ENCODE measurements at places on chromosomes 2 and 18.

DNA sequence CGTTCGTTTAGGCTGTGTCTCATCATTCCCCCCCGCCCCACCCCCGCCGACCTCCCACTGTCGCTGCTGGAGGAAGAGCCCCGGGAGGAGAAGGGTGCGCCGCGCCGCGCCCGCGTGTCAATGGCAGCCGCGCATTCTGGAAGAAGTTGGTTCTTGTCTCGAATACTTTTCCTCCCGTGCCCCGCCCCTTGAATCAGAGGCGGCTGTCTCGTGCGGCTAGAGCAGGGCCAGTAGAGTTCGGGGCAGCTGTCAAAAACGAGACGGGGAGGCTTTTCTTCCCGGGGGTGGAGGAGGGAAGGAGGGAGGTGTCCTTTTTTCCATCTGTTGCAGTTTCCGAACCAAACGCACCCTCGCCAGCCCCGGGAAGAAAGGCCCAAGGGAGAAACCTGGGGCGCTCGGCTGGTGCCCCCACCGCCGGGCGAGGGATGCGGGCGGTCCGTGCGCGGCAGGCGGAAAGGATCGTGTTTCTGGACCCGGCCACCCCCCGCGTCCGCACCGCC lies 410 bp upstream of the TGIF1 start:
- peak; percentile 75 for DNase-seq

DNA sequence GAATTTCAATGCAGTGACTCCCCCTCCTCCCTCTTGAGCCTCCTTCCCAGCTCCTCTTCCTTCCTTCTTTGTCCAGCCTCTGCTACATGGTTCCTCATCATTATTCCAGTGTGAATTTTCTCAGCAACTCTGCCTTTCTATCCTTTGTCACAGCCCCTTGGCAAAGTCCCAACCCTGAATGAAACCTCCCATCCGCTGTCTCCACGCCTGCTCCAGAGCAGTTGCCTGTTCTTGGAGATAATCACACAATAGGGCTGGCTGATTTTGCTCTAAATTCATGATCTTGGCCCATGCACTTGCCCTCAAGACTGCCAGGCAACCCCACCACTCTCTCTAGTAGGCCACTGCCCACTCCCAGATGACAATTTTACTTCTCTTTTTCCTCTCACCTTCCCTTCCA lies 61.4 kb downstream of the BCL2L11 start:
- DNase-seq = no peak

GRCh38 chr2:132477436-132477835 lies 60.8 kb downstream of the GPR39 start:
- no peak for DNase-seq

DNA sequence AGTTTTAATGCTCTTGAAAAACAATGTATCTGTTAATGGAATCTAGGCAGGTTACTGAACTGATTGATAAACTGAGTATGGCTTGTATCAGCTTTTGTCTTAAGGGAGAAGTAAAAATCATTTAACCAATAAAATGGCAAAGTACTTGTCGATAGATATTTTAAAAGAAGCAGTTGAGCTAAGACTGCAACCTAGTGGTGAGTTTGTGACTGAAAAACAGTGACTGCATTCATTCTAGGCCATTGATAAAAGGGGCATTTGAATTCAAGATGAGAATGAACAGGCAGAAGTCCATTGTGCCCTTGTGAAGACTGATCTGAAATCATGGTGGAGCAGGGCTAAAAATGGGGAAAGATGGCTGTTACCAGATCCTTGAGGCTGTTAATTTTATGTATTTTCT lies 59.4 kb upstream of the MSTN start:
- no peak for DNase-seq

DNA sequence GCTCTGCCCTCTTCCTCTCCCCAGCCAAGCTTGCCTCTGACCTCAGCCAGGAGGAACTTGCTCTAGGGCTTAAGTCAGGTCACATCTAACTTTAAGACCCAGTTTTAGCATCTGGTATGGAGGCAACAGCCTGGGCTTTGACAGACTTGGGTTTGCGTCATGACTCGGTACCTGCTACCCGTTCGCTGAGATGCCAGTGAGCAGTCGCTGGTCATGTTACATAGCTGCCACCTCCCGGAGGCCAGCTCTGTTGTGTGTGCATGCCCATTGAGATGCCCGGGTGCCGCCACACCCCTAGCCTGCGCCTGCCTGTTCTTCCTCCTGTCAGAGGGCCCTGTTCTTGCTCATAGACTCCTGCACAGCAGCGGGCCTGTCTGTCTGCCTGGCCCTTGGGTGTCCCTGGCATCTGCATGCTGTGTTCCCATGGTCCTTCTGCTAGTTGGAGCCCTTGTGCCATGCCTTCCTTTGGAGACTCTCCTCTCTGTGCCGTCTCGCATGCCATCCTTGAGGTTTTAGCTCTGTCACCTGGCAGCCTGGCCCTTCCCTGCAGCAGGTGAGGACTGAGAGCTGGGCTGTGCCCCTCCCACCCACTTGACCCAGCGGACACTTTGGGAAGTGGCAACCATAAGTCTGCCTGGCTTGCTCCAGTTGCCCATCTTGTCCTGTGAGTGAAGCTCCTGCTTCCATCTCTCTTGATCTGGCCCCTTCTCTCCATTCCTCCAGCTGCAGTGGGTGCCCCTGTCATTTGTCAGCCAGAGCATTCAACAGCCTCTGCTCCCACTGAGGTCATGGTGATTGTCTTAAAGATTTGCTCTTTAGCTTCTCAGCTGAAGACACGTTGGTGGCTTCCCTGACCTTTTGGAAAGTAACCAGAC lies 24.9 kb downstream of the ASAP2 start:
- DNase-seq = no peak

DNA sequence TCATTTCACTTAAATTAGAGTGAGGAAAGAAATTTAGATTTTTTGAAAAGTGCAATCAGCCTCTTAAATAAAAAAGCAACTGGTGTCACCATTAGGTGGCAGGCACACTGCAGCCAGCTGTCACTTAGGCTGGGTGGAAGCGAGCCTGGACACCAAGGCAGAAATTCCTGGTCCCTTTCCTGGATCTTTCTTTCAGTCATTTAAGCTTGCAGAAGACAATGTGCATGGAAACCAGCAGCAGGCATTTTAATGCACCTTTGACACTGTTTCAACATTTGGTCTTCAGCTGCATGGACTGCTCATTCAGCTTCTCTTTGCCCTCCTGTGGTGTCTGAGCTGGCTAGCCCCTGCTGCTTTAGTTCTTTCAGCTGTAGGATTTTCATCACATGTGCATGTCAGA lies 61.0 kb downstream of the AQP4 start:
- DNase-seq = peak; percentile 38

DNA sequence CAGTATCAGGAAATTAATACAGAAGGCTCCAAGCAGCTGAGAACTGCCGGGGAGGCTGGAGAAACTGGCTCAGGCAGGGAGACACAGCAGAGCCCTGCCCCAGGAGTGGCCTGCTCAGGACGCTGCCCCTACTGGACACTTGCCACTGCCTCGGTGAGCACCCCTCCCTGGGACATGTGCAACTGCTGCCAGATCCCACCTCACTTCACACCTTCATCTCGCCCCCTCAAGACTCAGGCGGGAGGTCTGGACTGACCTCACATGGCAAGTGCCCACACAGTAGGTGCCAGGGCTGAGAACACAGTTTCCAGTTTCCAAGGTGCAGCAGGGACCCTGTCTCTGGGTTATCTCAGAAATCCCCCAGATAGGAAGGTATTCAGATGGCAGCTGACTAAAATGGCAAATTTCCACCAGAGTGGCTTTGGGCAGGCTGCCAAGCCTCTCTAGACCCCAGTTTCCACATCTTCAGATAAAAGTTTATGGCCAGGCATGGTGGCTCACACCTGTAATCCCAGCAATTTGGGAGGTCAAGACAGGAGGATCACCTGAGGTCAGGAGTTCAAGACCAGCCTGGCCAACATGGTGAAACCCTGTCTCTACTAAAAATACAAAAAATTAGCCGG lies 33.7 kb upstream of the LBH start:
- no peak for DNase-seq

- peak; percentile 50 for DNase-seq
Observed at GRCh38 chr2:99619151-99619550, 129.3 kb upstream of the REV1 start.

GRCh38 chr2:152126664-152127063 lies 27.8 kb upstream of the CACNB4 start:
- no peak for DNase-seq

DNA sequence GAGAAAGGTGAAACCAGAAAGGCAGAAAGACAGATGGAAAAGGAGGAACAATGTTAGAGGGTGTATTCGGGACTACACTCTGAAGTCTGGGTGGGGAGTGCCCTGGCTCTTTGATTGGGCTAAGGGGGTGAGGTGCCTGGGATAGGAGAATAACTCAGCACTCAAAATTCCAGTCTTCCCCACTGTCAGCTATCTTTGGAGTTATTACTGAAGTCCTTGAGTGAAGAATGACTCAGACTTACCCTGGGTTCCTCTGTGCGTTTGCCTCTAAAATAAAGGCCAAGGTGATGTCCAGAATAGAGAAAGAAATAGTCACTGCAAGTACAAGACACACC lies 151.8 kb upstream of the SERPINE2 start:
- DNase-seq = no peak

DNA sequence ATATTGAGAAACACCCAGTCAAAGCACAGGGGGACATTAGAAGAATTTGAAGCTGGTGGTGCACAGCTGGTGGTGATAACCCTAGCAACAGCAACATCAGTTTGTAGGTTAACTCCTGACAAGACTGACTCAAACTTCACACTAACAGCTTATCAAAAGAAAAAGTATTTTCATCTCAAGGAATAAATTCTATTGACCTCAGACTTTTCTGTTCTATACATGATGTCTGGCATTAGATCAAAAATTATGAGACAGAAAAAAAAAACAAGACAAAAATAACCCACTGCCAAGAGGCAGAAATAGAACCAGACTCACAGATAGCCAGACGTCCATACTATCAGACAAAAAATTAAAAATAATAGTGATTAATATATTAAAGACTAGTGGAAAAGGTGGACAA lies 126.1 kb downstream of the COL6A3 start:
- DNase-seq = no peak

GRCh38 chr2:25250331-25251070 lies 82.1 kb upstream of the POMC start:
- no peak for DNase-seq

GRCh38 chr18:32318581-32318980 lies 128.7 kb downstream of the MEP1B start:
- no peak for DNase-seq

DNA sequence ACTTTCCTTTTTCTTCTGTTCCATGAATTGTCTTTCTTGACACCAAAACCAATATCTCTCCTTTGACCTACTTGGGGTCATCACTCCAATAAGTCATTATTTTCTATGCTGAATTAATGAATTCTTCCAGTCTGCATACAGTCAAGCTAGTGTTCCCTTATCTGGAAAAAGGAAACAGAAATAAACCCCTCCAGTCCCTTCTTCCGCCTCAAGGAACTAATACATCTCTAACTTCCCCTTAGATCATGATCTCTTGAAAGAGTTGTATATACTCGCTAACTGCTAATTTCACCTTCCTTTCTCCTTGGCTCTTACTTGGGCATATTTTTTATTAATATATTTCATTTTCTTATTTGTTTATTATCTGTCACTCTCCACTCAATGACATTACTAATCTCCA lies 7.3 kb upstream of the ARHGAP15 start:
- no peak for DNase-seq

DNA sequence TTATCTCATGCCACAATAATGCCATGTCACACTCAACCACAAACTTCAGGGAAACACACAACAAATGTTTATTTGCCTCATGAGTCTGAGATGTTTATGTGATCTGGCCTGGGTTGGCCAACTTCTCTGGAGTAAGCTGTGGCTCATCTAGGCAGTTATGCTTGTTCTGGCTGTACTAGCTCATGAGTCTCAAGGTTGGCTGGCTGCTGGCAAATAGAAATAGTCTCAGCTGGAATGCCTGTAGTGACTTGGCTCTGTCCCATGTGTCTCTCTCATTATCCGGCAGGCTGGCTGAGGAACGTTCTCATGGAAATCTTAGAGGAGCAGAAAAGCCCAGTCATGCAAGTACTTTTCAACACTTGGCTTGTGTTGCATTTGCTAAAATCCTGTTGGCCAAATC lies 234.9 kb upstream of the CDH2 start:
- no peak for DNase-seq

DNA sequence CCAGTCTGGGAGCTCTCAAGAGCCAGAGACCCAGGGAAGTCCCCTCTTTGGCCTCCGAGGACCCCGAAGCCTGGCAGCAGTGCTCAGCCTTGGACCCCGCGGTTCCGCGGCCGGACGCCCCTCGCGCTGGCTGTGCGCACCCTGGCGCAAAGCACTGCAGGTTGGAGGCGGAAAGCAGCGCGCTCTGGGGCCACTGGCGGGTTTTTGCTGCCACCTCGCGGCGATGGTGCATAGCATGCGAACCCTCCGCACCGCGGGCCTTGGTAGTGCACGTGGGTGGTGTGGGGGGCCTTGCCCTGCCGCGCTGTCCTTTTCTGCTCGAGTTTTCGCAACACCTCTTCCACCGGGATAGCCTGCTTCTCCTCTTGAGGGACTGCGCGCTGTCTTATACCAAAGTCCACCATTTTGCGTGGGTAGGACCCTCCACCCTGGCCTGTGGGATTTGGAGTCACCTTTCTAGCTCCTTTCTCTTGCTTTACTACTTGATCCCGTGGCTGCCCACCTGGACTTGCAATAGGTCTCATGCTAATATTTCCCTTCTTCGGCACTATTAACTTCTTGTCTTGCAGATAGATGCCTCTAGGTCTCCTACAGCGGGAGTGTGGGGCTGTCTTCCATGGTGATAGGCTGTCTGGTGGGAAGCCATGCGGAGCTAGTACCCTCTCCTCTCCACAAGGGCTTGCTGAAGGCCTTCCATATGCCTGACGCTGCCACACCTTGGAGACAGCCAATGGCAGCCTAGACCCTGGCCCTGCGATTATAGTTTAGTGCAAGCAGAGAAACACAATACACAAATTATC lies 14.3 kb downstream of the SIX3 start:
- peak; percentile 20 for DNase-seq

DNA sequence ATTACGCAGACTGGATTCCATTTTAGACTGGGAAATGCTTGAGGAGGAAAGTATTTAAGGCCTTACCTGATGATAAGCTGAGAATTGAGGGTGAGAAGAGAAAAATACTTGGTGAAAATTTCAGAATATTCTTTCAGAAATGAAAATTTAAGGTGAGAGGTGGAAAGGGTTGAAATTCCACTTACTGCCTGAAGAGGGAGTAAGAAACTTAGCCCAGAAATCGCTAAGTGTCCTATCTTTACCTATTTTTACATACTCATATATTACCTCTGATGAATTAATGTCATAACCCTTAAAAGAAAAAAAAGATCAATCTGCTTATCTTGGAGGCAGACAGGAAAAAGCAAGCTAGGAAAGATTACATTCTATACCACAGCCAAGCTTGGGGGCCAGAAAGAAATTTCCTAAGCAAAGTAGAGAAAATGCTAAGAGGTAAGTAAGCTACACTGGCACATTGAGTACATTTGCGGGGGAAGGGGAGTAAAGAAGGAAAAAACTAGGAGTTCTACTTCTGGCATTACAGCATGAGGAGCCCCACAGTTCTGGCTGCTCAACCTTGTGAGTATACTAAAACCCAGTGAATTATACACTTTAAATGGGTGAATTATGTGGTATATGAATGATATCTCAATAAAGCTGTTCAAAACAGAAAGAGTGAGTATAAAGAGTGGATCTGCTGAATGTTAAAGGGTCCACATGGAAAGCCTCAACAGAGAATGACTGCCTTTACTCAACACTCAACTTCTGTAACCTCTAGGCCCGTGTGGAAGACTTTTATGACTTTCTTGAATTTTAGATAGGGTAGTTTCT lies 33.8 kb downstream of the SMC6 start:
- DNase-seq = no peak

GRCh38 chr2:173986805-173987204 lies 21.6 kb upstream of the SP3 start:
- DNase-seq = no peak
